ENCODE measurements at places on chromosomes 6 and 20.
A peak's percentile ranks its signal among the peaks of the same experiment; 100 is the strongest.

GRCh38 chr20:14178952-14179351 lies 158.5 kb downstream of the FLRT3 start:
- no peak for DNase-seq

DNA sequence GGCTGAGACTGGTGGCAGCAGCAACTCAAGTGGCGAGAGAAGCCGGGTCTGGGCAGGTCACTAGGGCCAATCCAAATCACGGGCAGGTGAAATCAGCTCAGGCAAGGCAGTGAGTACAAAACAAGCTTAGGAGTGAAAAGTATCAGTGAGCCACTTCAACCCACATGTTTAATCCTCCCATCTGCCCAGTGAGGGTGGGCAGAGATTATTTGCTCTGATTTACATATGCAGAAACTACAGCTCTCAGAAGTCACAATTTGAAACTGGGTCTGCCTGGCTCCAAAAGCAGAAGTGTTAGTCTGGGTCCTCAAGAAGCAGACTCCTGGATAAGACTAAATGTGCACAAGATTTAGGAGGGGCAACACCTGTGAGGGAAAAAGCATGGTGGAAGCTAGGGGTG lies 173.7 kb upstream of the LRFN2 start:
- DNase-seq, result no peak

DNA sequence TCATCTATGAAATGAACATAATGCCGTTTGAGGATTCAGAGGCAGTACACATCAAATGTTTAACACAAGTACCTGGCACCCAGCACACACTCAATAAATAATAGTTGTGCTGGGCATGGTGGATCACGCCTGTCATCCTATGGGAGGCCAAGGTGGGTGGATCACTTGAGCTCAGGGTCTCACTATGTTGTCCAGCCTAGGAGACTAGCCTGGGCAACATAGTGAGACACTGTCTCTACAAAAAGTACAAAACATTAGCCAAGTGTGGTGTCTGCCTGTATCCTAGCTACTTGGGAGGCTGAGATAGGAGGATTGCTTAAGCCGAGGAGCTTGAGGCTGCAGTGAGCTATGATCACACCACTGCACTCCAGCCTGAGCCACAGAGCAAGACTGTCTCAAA lies 98.1 kb upstream of the SALL4 start:
- DNase-seq, result no peak

DNA sequence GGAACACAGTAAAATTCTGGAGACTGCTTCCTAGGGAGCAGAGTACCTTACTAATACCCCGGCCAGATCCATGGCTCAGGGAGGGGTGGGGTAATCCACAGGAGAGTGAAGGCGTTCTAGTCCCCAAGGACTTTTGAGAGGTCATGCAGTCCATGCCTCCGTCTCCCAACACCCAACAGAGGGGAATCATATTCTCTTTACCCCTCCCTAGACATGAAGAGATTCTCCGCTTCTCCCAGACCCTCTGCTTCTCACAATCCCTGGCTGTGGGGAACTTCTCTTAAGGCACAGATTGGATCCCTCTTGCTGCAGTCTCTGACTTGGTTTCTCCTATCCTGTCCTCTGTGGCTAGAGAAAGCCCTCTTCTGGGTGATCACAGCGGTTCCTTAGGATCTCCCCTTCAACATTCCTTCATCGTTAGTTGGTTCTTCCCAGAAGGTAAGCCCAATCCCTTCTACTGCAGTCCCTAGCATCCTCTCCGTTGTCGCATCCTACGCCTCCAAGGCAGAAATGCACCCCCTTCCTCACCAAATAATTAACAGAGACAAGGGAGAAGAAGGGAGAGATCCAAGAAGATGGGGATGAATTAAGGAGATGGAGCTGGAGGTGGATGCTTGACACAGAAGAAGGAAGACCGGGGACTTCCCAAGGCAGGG lies 562 bp downstream of the GGT7 start:
- no peak for DNase-seq

DNA sequence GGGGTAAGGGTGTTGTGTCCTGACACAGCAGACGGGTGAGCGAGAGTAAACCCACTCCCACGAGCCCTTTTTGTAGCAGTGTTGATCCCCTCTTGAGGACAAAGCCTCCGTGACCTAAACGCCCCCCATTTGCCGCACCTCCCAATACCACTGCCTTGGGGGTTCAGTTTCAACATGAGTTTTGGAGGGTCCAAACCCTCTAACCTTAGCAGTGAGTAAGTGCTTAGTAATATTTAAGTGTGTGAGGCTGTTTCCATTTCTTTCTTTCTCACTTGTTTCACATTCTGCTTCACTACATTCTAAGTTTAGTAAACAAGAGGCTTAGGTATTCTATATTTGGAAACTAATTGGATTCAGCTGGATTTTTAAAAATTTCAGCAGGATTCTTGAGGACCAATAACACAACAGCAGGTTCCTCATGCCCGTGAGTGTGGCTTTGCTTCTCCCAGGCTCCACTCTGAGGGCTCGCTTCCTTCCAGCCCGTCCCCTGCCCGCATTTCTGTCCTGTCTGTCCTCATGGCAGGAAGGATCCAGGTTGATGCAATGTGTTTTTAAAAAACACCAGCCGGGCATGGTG lies 41.2 kb downstream of the SNX9 start:
- no peak for DNase-seq

GRCh38 chr6:112116221-112116620 lies 28.8 kb downstream of the FAM229B start:
- DNase-seq, result no peak

DNA sequence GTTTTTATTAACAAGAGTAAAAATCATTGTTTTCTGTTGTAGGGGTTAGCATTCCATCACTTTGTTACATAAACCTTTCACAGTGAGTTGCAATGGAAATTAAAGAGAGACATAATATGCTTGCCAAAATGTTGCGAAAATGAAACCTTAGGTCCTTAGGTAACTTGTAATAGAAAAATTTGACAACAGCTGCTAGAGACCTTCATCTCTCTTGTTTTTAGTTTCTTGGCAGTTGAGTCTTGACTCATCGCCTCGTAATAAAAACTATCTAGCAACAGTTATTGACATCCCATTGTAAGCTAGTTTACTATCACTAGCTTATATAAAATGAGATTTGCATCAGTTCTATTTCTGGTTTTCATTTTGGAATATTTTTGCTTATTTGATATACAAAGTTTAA lies 179.0 kb upstream of the MMS22L start:
- DNase-seq, result no peak

GRCh38 chr20:36835453-36836198 lies 40.3 kb upstream of the TLDC2 start:
- peak; percentile 83 for DNase-seq

DNA sequence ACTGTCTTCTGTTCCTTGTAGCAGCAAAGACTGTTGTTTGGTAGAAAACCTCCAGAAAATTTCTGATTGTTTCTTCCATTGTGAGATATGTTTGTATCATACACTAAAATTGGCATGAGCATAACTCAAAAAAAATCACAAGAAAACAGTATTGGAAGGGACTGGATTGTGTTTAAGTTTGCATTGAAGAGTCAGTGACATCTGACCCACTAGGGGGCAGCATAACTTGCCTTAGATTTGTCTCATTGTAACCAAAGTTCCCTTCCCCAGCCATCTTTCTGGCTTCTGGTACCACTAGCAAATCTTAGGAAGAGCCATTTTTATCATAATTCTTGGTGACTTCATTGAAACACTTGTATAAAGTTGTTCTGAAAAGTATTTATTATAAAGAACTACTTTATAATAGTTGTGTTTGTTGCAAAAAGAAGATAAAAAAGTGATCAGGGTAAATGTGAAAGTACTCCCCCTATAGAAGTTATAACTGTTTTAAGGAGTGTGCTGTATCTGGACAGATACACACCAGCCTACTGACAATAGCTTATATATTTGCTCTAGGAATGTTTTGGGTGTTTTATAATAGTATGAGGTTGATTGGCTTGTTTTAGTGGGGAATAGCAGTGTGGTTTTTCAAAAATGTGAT lies 7.7 kb downstream of the CSTF1 start:
- DNase-seq, result peak; percentile 56

DNA sequence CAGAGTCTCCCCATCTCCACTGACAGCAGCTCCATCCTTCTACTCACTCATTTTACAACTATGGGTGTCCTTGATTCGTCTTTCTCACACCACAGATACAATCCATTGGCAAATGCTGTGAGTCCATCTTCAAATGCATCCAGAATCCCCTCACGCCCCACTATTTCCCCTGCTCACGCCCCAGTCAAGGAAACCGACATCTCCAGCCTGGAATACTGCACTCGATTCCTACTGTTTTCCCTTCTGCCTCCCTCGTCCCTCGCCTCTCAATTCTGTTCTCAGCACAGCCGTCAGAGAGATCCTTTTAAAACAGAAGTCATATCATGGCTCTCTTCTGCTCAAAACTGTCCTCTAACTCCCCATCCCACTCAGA lies 4.7 kb downstream of the HLA-B start:
- DNase-seq, result no peak

GRCh38 chr20:18702736-18703135 lies 110.8 kb upstream of the SCP2D1 start:
- DNase-seq, result no peak

- no peak for DNase-seq
Measured at GRCh38 chr20:50321797-50322480, 131.3 kb downstream of the CEBPB start.

DNA sequence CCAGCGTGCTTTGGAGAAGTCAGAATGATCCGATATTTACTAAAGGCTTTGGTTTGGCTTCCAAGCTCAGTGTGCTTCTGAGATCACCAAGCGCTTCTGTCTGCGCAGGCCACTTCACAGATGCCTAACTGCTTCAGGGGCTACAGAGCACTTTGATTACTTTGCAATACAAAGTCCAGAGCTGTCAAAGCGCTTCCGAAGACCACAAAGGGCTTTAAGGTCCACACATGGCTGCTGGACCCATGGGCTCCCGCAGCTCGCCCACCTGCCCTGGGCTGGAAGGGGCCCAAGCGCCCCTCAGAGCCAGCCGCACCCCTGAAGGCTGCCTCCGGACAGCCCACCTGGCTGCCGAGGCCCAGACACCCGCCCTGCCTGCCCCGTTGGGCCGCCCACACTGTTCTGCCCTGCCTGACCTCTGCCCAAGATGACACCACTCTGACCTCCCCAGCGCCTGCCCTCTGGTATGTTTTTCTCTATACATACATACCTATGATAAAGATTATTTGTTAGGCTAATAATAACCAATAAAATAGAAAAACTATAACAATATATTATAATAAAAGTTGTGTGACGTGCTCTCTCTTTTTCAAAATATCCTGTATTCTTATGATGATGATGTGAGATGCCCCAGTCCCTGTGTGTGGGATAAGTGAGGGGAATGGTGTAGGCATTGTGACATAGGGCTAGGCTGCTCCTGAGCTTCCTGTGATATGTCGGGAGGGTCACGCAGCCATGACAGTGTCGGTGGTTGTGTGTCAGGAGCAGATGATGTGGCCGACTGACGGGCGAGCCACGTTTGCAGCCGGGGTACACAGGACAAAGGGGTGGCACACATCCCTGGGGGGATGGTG lies 22.6 kb downstream of the DYNLT1 start:
- DNase-seq, result no peak

- no peak for DNase-seq
Measured at GRCh38 chr20:61178551-61179071, 73.5 kb upstream of the CDH4 start.

DNA sequence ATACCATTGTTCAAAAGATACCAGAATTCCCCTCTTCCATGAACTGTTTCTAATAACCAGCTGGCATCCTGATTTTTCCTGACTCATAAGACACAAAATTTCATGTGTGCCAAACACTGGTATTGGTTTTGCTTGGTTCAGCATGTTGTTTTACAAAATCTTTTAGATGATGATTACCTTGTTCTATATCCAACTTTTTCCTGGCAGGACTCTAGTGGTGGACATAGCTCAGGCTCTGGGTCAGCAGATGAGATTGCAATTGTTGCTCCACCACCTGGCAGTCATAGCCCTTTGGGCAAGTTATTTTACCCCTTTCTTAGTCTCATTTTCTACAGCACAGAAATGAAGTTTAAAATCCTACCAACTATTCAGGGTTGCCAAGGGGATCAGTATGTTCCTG lies 6.2 kb downstream of the TRIM38 start:
- no peak for DNase-seq

- peak; percentile 75 for DNase-seq
Measured at GRCh38 chr6:129500958-129501739, 208.8 kb downstream of the ARHGAP18 start.

- no peak for DNase-seq
Measured at GRCh38 chr6:38572186-38572813, 67.4 kb downstream of the BTBD9 start.

DNA sequence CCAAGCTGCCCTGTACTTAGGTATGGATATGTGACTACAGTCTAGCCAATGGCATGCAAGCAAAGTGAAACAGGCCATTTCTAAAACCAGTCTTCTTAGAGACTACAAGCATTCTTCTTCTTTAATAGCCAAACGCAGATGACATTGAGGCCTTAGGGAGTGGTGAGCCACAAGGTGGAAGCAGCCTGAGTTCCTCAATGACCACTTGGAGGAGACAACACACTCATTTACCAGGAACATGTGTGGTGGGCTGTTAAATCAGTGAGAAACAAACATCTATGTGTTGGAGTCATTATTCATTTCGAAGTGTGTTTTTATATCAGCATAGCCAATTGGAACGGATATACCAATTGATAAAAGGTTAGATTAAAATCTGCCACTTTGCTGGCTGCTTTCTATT lies 122.0 kb downstream of the GFRAL start:
- DNase-seq, result no peak

DNA sequence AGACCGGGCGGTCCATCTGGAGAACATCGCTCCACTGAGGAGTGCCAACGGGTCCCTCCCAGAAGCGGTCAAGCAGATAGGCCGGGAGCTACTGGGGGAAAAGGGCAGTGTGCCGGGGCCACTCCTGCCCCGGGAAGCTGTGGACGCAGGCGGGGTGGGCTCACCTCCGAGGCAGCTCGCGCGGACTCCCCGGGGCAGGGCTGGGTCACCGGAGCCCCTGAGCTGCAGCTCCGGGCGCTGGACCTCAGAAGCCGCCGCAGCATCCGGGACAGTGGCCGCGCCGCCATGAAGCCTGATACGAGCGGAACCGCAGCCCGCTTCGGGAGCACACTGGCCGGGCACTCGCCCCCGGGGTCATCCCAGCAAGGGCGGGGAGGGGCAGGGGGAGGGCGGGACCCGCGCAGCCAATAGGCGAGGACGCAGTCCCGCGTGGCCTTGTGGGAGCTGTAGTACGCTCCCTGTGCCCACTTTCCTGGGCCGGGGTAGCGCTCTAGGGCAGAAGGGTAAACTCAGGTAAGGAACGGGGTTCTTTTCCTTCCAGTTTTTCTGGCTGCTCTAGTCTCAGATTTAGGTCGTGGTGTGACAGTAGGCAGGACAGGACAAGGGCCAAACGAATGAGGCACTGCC lies at the start of gene MOCS1:
MOCS1 (minus strand) TSS at position 332 of the 627 bp plus-strand sequence; CDS start at position 287, 45 bp downstream.
- DNase-seq, result peak; percentile 54

GRCh38 chr20:34083137-34083536 lies 28.9 kb downstream of the EIF2S2 start:
- DNase-seq, result peak; percentile 37

Data from foreskin melanocyte (primary cell).